ENCODE measurements at places on chromosomes 7 and 10. TPM values are rescaled to one million over a fixed set of nuclear protein-coding genes. Genes with fewer than 3 reads are reported as not detected.

DNA sequence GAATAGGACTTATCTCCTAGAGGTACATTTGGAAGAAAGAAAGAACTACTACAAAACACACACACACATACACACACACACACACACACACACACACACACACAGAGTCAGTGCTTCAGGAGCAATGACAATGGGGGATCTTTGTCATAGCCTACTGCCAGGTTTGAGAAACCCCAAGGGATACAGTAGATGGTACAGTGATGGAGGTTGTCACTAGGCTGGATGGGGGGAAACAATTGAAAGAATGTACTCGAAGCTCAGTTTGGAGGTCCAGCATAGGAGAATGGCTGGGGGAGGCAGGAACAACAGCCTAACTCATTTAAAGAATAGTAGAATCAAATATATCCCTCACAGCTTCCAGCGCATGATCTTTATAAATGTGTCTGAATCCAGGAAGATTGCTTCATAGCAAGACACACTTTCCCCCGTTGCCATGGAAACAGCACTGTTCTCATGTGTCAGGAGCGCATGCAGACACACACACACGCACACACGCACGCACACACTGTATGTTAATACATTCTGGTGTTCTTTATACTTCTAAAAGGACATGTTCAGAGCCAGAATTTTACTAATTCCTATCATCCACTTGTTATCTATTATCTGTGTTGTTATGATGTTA, 32.6 kb upstream of the ZNRF2 start:
- H3K4me1 ChIP-seq = peaks cover 62% of the 10 kb centered on the region
- peak overlapping the region; percentile 85 for H3K27ac ChIP-seq
- DNase-seq = no peak
- no peaks in the 10 kb centered on the region for H3K27me3 ChIP-seq

DNA sequence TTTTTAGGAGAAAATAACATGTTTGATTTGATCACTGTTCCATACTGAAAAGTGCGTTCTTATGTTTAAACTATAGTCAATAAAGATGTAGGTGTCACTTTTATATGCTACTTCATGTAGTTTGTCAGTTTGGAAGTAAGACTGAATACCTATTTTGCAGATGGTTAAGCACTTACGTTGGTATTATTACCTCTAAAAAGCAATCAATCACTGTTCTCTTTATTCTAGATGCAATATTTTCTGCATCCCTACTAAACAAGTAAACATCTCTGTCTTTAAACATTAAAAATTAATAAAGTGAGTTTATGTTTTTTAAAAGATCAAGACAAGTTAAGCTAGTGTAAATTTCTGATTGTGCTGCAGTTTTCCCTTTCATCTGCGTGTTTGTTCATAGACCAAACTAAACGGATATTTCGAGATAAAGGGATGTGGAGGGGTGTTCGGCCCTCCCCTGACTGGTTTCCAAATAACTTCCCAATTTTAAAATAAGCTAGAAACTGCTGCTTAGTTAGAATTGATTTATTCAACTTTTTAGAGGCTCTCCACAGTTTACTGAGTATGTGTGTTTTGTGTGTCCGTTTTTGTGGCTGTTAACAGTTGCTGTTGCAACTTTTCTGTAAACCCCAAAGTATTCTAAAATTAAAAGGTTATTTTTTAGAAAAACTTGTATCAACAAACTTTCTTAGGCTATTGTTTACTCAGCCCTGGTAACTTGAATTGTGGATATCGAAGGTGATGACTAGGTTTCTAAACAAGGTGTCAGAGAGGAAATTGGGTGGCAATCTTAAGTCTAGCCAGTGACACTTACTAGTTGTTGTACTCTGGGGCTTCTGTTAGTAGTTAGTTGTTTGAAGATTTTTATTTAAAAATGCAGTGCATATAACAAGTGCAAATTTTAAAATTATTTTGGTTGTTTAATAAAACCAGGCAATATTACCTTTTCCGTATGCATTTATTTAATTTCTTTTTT, 974 bp downstream of the KIF11 start:
- H3K4me3 ChIP-seq = no peak overlapping the region
- DNase-seq = no peak
- no peaks in the 10 kb centered on the region for H3K36me3 ChIP-seq
- H3K4me1 ChIP-seq = peaks cover 22% of the 10 kb centered on the region
- no peaks in the 10 kb centered on the region for H3K27me3 ChIP-seq

GRCh38 chr10:15516256-15517085, 145.4 kb upstream of the FAM171A1 start:
- DNase-seq = no peak
- no peaks in the 10 kb centered on the region for H3K36me3 ChIP-seq
- no peak overlapping the region for H3K4me3 ChIP-seq
- no peaks in the 10 kb centered on the region for H3K4me1 ChIP-seq
- no peak overlapping the region for H3K27ac ChIP-seq

GRCh38 chr10:86205306-86206239, 161.0 kb downstream of the GRID1 start:
- no peak for DNase-seq
- H3K4me3 ChIP-seq = no peak overlapping the region
- no peaks in the 10 kb centered on the region for H3K4me1 ChIP-seq
- H3K27ac ChIP-seq = no peak overlapping the region

DNA sequence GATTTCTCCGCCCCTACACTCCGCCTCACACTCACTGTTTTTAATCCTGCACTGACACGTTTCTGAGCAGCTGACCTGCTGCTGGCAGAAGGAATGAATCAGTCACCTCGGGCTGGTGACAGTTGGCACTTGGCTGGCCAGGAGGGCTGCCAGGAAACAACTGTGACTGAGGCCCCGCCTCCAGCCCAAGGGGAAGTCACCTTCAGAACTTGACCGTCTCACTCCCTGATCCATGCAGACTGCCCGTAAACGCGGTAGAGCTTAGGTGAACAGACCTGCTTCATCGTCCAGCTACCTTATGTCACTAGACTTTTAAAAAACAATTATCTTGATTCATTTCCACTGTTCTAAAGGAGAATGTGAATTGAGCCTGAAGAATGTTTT, 107.5 kb downstream of the DOCK1 start:
- DNase-seq = peak; percentile 95
- H3K36me3 ChIP-seq = no peaks in the 10 kb centered on the region
- H3K4me1 ChIP-seq = peaks cover 21% of the 10 kb centered on the region

- no peak overlapping the region for H3K4me3 ChIP-seq
- no peaks in the 10 kb centered on the region for H3K36me3 ChIP-seq
- H3K4me1 ChIP-seq = no peaks in the 10 kb centered on the region
- H3K27me3 ChIP-seq = no peaks in the 10 kb centered on the region
- peak; percentile 5 for DNase-seq
Measured at GRCh38 chr7:1939434-1940401, 269.6 kb downstream of the ELFN1 start.

DNA sequence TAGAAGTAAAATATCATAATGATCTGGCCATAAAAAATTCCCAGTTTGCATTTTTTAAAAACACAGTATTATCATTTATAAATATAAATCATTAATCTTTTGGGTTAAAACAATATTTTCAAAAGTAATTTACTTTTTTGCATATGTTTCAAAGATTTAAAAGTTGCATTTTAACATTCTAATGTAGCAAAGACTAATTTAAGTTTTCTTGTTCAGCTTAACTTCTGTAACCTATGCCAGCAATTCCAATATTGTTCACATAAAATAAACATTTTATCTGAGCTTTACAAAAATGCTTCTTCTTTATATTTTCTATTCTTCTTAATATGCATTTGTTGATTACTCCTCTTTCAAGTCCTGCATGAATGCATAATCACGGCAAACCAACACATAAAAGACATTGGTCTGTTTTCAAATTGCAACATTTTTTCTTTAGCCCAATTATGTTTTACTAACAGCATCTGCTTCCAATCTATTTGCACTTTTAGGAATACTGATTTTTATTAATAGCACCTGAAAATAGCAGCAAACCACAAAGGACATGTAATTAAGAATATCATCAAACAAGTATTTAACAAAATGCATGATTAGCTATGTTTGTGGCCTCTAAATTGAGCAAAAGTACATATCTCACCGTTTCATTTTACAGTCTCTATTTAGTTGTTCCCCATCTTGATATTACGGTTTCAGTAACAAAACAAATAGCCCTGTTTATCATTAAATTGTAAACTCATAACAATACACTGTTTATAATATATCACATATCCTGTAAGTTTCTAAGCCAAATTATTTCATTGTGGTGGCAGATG, 286.9 kb upstream of the NFE2L3 start:
- H3K36me3 ChIP-seq = no peaks in the 10 kb centered on the region
- DNase-seq = no peak
- no peak overlapping the region for H3K27ac ChIP-seq
- no peak overlapping the region for H3K4me3 ChIP-seq
- H3K27me3 ChIP-seq = peaks cover 14% of the 10 kb centered on the region

GRCh38 chr7:106952658-106953231, 87.7 kb downstream of the PIK3CG start:
- no peaks in the 10 kb centered on the region for H3K27me3 ChIP-seq
- no peak for DNase-seq
- no peaks in the 10 kb centered on the region for H3K4me1 ChIP-seq
- no peak overlapping the region for H3K27ac ChIP-seq

DNA sequence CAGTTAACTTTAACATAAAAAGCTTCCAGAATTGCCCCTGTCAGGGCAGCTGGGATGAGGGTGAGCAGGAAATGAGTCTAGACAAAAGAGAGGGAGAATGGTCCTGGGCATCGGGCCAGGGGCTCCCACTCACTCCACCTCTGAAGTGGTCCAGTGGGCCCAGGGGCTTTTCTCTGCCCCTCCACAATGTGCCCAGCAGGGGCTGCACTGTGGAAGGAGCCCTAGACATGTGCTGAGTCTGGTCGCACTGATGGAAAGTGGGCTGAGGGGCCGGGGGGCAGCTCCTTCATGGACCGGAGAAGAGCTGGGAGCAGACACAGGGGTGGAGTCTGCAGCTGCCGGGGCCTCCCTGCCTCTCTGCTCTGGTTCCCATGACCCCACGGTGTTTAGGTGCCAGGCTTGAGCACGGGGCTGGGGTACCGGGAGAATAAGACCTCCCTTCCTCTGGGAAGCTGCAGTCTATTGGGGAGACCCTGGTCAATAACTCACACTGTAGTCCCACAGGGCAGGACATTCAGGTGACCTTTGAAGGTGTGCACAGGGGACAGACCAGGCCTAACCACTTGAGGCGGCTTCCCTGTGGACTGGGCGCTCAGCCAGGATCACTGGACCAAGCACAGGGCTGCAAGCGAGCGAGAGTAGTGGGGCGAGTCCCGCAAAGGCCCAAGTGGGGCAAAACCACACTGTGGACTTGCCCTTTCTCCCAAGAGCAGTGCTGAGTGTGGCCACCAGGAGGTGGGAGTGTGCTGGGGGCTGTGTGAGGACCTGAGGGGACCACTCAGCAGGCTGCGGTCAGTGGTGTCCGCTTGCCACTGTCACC, 6.1 kb downstream of the ADCY1 start:
- peaks cover 10% of the 10 kb centered on the region for H3K4me1 ChIP-seq
- H3K27ac ChIP-seq = no peak overlapping the region
- no peak for DNase-seq
- H3K27me3 ChIP-seq = no peaks in the 10 kb centered on the region
- H3K4me3 ChIP-seq = no peak overlapping the region

Gene GPER1
- 1.0 TPM for total RNA-seq

Gene SNCG
- 3.0 TPM for total RNA-seq

Measured in body of pancreas (tissue), 4 donors.